Activated CD8-positive, alpha-beta memory T cell treated with anti-CD3 and anti-CD28 coated beads for 4 hours (primary cell): ENCODE measurements at places on chromosomes 3 and 15.

DNA sequence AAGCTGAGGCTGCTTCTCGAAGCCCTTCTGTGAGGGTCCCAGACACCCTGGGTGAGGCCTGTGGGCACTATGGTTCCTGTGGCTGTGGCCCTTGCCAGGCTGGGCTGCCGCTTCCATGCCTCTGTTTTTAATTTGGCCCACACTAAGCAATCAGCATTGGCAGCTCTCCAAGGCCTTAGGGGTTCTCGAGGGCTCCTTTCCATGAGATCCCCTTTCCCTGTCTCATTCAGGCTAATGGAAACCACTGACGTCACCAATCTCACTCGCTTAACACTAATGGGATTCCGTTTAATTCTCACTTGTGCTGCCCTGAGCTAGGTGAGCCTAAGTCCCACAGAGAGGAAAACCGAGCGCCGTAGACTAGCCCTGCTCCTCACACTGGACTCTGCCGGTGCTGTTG is 60.2 kb upstream of the RAB6B start:
- DNase-seq: no peak

GRCh38 chr3:141051443-141052200 is 475 bp downstream of the SPSB4 start:
- DNase-seq: no peak

GRCh38 chr3:194731506-194732073 is 45.9 kb downstream of the FAM43A start:
- no peak for DNase-seq

DNA sequence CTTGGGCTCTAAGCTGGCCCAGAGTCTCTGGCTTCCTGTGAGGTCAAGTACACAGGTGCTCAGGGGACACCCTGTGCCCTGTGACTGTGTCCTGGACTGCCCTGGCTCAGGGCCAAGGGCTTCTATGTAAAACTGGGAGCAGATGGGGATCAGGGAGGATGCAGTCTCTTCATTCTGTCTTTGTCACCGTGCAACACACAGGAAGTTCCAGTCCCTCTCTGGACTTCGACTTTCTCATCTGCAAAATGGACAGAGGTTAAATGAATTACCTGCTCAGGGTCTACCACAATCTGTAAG is 61.9 kb upstream of the TLE3 start:
- DNase-seq: no peak

GRCh38 chr15:49212897-49213296 is 42.9 kb downstream of the GALK2 start:
- no peak for DNase-seq

DNA sequence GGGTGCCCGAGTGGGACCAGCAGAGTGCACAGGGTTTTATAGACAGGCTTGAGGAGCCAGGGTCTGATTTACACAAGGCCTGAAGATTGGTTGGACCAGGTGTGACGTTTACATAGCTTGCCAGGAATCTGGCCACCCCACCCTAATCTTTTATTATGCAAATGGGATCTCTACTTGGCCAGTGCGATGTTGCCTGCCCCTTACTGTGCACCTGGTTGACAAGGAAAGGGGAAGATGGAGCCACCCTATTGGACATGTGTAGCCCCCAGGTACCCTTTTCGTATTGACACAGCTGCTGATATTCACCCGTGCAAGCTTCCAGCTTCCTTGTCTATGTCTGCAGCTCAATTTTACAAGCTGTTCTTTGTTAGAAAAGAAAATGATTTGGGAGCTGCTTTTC is 132.0 kb downstream of the ARNT2 start:
- DNase-seq: no peak

- no peak for DNase-seq
Observed at GRCh38 chr3:110881069-110881468, 190.5 kb upstream of the NECTIN3 start.

- DNase-seq: no peak
Observed at GRCh38 chr3:110804856-110805255, 266.8 kb upstream of the NECTIN3 start.

DNA sequence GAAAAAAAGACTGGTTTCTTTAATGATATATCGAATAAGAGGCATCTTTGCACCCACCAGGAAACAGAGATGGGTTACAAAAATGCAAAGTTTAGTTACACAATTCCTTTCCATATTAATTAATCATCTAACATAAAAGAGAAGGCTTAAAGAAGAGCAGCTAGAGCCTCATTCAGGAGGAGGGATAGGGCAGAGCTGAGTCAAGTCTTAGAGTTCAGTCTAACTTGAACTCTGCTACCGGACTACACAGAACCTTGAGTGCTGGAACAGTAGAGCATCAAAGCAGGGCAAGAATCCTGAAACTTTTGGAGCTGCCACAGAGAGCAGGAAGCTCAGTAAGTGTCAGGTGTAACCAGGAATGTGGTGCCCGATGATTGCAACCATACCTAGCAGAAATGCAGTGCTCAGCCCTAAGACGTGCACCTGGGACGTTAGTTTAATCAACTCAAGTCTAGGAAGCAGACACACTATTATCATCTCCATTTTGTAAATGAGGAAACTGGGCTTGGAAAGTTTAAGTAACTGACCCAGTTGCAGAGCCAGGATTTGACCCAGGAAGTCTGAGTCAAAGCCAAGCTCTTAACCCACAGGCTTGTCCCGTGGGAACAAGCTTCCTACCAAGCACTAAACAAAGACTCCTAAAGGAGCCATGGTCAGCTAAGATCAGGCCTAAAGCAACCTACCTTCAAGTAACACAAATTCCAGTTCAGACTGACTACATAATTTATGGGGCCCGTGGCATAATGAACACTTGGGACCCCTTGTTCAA is 187.4 kb downstream of the FOXP1 start:
- DNase-seq: no peak

DNA sequence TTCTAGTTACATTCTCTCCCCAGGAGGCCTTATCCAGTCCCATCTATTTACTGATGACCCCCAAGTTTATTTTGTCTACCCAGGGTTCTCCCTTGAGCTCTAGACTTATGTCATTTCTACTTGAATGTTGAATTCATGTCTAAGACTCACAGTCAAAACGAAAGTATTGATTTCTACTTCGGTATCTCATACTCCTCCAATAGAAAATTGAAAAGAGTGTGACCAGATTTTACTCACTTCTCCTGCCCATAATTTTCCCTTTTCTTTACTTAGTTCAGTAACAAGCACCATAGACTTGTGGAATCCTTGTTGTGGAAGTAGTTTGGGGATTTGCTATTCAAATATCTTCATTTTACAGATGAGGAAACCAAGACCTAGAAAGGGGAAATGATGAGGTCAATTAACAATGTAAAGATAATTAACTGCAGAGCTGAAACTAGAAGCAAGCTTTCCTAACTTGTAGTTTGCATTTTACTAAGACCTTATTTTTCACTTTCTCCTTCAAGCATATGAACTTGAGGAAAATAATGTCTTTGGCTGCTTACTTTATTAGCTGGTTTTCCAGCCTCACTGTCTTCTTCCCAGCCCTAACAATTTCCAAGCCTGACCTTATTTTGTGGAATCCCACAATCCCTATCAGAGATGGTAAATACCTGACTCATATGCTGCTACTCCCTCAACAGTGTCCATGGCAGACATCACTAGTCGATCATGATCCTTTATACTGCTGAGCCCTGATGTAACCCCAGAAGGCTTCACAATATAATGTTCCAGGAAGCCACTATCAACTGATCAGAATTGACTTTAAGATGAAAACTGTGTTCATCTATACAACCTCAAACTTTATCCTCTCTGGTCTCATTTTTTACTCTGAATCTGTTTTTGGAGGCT is 123.9 kb upstream of the AGBL1 start:
- DNase-seq: no peak

DNA sequence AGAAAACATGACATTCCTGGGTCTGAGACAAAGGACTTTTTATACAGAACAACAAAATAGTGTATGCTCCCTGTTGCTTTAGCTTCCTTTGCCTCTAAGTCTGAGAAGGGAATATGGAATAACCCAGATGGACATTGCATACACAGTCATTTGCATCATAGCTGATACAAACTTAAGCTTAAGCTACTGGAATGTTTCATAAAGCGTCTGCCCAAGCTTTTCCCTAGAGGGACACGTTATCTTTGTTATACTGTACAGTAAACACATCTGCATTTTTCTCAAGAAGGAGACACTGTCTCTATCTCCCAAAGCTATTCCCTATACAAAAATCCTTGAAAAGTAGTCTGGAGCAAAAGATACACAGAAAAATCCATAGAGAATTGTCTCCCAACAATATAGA is 775.0 kb downstream of the DIPK2A start:
- DNase-seq: no peak

DNA sequence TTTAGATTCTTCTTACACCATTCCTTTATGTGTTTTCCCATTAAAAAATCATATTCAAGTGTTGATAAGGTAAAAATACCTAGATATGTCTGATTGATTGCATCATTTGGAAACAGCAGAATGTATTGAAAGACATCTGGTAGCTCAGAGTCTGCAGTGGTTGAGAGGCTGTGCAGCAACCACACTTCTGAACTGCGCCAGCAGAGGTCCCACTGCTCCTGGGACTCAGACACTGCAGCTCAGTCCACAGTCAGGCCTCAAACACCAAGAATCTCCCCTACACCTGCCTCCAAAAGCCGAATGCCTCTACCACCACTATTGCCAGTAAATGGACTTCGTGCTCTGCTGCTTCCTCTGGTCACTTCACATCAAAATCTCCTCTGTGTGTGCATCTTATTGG is 176.9 kb upstream of the LMCD1 start:
- DNase-seq: peak; percentile 7

DNA sequence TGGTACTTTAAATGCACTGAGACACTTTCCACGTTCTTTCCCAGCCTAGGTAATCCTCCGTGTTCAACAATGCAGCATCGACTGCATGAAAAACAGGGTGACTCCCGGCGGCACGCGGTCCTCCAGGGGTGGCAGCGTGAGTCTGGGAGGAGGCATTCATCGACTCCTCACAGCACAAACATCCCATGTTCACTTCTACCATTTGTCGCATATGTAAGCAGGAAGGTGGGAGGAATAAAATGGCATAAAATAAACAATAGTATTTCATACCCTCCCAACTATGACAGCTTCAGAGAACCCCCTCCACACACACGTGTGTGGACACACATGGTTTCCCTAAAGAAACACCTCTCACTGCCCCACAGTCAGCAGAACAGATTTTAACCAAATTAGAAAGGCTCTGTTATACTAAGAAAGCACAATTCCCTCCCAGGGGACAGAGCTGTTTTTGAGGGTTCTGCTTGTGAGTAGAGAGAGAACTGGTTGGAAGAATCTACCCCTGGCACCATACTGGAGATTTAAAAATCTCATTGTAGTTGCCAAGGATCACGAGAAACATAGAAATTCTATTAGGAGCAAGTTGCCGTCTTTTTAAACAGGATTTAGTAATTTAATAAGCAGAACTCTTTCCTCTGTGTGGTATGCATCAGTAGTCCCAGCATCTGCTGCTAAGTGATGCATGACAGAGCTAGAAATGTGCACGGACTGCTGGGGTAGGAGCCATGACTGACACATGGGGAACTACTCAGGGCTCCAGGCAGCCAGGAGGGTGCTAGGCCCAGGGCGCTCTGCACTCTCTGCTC is 6.0 kb downstream of the FAM43A start:
- no peak for DNase-seq

- no peak for DNase-seq
Observed at GRCh38 chr3:127141921-127142730, 50.8 kb upstream of the PRR23E start.

DNA sequence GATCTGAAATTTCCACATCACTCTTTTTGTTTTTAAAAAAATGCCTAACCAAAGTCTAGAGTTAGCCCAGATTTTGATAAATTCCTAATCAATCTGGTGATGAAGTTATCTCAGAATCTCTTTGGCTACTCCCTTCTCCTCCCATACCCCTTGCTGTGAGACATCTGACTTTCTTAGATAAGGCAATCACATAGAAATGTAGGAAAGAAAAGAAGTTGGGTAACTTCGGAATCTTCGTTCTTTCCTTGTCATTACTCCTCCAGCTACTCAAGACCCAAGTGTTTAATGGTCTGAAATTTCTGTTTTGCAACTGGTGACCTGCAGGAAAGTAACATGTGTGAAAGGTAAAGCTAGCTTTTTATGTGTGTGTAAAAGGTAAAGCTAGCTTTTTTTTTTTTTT is 37.8 kb downstream of the MYL3 start:
- DNase-seq: no peak

DNA sequence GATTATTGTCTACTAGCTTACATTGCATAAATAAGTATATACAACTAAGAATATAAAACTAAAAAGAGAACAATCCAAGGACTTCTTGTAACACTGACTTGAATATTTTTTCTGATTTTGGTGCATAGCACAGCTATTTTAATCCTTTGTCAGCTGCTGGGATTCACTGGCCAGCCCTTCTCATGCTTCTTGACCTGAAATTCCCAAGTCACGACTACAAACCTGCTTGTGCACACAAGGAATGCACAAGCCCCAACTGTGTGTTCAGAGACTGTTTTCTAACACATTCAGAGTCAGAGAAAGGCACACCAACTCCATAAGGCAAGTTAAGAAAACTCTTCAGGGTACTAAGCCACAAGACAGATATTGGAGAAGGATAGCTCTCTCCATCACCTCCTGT is 80.9 kb downstream of the TNIK start:
- DNase-seq: no peak

- DNase-seq: no peak
Observed at GRCh38 chr3:177195242-177195991, 1.9 kb downstream of the TBL1XR1 start.

DNA sequence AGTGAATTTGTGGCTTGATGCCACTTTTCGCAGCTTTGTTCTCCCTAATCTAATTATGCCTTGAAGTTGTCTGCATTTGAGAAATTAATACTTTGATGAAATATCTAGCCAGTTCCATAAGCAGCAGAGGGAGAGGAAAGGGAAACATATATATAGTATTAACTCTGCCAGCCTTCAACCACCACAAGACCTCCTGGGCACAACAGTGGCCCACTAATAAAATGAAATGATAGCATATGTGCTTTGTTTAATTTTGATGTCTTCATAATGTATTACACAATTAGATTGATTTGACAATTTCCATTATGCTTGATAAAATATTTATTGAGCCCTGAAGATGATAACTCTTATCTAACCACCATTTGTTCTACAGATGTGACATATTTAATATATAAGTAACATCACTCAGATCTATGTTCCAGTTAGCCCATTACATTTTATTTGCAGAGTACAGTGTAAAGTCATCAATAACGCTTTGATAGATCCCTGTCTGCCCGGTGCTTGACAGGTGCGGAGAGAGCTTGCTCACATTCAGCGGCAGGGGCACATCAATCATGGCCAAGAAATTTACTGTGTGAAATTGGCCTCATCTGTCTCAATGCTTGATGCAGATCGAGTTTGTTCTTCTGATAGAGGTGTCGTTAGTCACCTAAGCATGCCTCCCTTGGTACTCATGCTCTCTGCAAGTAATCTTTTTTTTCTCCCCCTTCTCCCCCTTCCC is 187.4 kb downstream of the MECOM start:
- DNase-seq: no peak

GRCh38 chr15:40290918-40291574 is 8.2 kb upstream of the ANKRD63 start:
- DNase-seq: no peak

GRCh38 chr15:70690021-70690420 is 73.3 kb downstream of the UACA start:
- no peak for DNase-seq

GRCh38 chr3:127151992-127152650 is 40.8 kb upstream of the PRR23E start:
- no peak for DNase-seq

GRCh38 chr15:51077221-51078153 is 17.2 kb downstream of the TNFAIP8L3 start:
- no peak for DNase-seq

GRCh38 chr3:44913868-44914468 is 39.6 kb downstream of the TGM4 start:
- peak; percentile 18 for DNase-seq

- no peak for DNase-seq
Observed at GRCh38 chr3:184481984-184482671, 79.5 kb upstream of the EPHB3 start.
